ENCODE measurements at places on chromosomes 4 and X.

- DNase-seq, result no peak
These were observed 79.8 kb upstream of the PPARGC1A start for GRCh38 chr4:23969635-23970145.

- peak; percentile 14 for DNase-seq
These were observed 37.7 kb upstream of the RAB33B start for GRCh38 chr4:139416073-139416673.

GRCh38 chrX:51420610-51421009 is 75.8 kb downstream of the NUDT11 start:
- peak; percentile 45 for DNase-seq

DNA sequence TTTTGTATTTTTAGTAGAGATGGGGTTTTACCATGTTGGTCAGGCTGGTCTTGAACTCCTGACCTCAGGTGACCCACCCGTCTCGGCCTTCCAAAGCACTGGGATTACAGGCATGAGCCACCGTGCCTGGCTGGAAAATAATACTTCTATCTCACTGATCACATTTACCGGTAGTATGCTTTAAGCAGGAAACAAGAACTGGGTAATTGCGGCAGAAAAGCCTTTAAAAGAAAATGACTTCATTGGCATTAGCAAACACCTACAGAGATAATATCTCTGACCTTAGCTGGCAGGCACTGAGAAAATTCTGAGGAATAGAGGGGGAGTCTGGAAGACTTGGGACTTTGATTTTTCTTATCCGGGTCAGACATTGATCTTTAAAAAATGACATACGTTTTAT is 78.5 kb downstream of the SHROOM3 start:
- no peak for DNase-seq

DNA sequence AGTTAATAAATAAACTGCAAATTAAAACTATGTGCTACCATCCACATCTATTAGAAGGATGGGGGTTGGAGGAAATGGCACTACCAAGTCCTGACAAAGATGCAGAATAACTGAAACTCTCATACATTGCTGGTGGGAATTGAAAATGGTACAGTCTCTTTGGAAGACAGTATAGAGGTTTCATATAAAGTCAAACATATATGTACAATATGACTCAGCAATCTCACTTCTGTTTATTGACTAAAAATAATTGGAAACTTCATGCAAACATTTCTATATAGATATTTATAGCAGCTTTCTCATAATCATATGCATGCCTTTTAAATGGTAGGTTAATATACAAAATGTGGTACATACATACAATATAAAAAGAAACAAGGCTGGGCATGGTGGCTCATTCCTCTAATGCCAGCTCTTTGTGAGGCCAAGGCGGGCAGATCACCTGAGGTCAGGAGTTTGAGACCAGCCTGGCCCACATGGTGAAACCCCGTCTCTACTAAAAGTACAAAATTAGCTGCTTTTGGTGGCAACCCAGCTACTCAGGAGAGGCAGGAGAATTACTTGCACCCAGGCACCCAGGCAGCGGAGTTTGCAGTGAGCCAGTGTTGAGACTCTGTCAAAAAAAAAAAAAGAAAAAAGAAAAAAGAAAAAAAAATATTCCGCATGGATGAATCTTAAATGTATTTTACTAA is 225.0 kb upstream of the CXXC4 start:
- DNase-seq, result no peak

DNA sequence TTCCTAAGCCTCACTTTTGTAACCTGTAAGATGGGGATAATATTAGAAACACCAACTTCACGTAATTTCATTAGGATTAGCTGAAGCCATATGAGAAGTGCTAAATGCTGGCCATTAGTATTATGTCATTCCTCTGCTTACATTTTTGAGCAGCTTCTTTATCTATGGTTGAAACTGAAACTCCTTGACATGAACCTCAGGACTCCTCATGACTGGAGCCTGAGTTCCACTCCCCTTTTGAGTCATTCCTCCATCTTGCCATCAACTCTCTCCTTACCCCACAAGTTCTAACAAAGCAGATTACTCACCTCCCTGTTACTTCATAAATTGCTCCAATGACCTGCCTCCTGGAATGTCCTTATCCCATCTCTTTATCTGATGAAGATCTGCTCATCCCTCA is 123.2 kb upstream of the KCNIP4 start:
- no peak for DNase-seq

- peak; percentile 8 for DNase-seq
These were observed 1.8 kb downstream of the UBQLN2 start for GRCh38 chrX:56564921-56565840.

- DNase-seq, result no peak
These were observed 32.7 kb downstream of the MFAP3L start for GRCh38 chr4:169993531-169993930.

- DNase-seq, result no peak
These were observed 815.4 kb upstream of the PCDH10 start for GRCh38 chr4:132333724-132334047.

DNA sequence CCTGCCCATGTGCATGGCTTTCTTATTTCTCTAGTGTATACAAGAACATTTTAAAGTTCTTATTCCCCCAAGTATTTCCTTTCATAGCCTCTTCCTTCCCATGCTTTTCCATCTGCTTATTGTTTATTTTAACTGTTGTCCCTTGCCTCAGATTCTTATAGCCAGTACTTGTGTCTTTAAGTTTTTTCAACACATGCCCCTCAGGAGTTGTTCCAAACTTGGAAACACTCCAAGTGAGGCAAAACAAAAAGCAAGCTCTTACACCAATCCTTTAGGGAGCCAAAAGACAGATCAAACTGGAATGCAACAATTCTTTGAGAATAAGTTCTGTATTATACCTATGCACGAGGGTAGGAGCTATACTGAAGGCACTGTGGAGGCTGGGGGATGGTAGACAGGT is 222.0 kb upstream of the STK26 start:
- DNase-seq, result no peak

DNA sequence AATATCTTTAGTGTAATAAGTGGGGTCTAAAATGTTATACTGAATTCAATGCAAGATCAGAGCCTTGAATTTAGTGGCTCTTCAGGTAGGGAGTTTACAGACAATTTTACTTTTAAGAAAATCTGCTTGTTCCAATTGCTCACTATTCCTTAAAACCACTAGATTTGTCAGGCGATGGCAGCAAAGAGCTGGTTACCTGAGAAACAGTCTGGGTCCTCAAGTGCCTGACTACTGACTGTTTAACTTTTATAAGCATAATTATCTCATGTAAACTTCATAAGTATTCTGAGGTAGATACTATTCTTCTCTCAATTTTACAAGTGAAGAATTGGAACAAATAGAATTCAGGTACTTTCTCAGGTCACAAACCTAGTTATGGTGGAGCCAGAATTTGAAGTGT is 84.3 kb downstream of the RRAGB start:
- DNase-seq, result no peak

GRCh38 chr4:23750125-23750524 is 139.7 kb downstream of the PPARGC1A start:
- no peak for DNase-seq

- no peak for DNase-seq
These were observed 471.7 kb downstream of the GASK1B start for GRCh38 chr4:157700898-157701694.

DNA sequence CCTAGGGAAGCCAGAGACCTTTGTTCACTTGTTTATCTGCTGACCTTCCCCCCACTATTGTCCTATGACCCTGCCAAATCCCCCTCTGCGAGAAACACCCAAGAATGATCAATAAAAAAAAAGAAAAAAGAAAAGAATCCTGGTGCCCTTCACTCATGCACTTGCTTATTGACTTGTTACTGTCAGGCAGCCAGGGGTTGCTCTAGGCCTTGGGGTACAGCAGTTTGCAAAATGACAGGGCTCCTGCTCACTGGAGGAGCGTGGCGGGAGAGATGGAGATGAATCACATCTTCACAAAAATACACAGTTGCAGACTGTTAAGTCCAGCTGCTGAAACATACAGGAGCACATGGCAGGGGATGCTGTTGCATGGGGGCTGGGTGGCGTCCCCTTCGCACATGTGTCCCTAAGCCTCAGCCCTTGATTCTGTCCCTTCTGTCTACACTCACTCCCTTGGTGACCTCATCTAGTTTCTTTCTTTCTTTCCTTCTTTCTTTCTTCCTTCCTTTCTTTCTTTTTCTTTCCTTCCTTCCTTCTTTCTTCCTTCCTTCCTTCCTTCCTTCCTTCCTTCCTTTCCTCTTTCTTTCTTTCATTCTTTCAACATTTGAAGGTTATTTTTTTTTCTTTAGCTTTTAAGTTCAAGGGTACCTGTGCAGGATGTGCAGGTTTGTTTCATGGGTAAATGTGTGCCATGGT is 16.9 kb upstream of the TMEM271 start:
- DNase-seq, result no peak

DNA sequence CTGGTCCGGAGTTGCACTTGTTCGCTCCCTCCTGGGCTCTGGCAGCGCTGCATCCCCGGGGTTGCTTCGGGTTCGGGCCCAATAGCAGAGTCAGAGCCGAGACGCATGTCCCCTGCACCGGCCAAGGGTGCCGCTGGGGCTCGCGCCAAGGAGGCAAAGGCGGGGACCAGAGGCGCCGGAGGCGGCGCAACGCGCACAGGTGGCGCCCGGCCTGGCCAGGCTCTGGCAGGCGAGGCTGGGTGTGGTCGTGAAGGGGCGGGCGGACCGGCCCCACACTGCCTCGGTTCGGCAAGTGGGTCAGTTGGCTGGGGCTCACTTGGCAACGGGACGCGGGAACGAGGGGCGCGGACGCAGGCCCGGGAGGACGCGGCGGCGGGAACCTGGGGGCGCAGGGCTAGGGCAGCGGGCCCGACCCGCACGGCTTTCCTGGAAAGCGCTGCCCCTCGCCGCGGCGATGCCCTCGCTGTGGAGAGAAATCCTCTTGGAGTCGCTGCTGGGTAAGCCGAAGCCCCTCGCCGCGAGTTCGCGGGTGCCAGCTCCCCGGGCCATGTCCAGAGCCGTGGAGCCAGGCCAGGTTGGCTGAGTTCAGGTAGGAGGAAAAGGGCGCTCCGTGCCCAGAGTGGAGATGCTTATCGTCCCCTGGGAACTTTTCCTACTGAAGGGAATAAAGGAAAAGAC is at the start of gene CWH43:
TSS of gene CWH43 (plus strand) at position 300 of the 678 bp plus-strand sequence. CDS start at position 455, 155 bp downstream.
- no peak for DNase-seq

DNA sequence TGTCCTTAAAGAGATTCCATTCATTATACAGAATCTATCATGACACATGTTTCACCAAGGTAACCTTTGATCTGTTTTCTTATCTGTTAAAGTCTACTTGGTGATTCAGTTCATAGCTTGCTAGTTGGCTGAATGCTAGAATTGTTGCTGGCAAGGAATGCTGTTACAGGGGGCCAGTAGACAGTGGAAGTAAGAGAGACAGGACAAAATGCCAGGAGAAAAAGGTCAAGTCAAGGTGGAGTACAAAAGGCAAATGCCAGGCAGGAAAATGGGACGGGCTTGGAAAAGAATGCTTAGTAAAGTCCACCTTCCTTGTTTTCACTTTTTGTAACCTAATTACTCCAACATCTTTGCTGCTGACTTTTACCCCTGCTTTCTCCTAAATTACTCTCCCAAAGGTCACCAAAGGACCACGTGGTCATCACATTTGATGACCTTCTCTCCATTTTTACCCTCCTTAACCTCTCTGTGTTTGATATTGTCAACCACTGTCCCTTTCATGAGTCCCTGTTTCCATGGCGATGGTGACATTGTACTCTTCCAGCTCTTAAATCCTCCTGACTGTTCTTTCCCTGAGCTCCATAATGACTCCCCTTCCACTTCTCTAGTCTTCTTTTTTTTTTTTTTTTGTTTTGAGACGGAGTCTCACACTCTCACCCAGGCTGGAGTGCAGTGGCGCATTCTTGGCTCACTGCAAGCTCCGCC is 24.5 kb upstream of the TAPT1 start:
- no peak for DNase-seq

DNA sequence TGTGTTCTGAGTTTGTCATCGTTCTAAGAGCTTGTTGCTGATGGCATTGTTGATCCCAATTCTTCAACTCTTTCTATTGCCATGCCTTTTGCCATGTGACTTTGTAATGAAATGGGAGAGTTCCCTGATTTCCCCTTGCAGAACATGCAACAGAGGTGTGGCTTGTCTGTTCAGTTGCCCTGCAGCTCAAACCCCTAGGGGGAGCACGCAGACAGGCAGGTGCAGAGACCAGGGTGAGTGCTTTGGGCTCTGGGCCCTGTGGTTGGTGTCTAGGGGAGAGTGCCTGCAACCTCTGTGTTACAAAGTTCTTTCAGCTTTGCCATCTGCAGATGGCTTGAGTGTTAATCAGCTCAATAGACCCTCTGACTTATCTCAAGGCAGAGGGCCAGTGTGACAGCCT is 332.7 kb downstream of the MID1IP1 start:
- DNase-seq, result peak; percentile 20

DNA sequence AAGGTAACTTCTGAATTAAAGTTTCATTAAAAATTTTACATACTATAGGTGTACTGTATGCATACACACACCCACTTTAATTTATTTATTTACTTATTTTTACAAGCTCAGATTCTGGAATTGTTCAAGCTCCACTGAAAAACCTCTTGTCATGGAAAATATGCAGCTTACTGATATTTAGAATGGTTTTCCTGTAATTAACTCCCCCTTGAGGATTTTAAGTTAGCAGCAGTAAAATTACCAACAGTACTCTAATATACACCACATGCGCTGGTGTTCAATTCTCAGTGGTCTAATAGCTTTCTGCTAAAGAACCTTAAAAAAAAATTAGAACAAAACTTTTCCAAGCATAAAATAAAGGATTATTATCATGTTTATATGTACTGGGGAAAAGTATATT is 12.0 kb downstream of the MAB21L2 start:
- DNase-seq, result no peak

GRCh38 chr4:41058426-41058825 is 155.9 kb downstream of the APBB2 start:
- no peak for DNase-seq

- DNase-seq, result no peak
These were observed 828 bp downstream of the TSPYL2 start for GRCh38 chrX:53082773-53083616.

GRCh38 chrX:130245441-130245840 is 23.3 kb downstream of the ZNF280C start:
- DNase-seq, result no peak

- no peak for DNase-seq
These were observed 5.7 kb downstream of the NIPAL1 start for GRCh38 chr4:48022192-48022799.

DNA sequence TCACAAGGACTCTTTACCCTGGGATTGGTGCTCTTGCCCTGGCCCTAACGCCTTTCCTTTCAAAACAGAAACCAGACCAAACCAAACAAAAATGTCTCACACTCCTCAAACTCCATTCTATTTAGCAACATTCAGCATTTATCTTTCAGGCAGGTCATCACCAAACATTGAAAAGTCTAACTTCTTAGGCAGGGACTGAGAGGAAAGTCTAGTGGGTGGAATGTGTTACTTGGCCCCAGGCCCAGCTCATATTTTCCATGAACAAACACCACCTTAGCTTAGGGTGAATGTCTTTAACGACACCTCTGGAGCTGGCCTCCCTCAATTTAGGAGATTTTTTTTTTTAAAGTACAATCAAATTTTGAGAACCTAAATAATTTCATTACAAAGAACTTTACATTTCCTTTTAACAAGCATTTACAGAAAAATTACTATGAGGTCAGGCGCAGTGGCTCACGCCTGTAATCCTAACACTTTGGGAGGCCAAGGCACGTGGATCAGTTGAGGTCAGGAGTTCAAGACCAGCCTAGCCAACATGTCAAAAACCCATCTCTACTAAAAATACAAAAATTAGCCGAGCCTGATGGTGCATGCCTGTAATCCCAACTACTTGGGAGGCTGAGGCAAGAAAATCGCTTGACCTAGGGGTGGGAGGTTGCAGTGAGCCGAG is 10.2 kb upstream of the N4BP2 start:
- DNase-seq, result peak; percentile 47

- no peak for DNase-seq
These were observed 30.9 kb downstream of the YTHDC1 start for GRCh38 chr4:68319040-68319439.

- DNase-seq, result no peak
These were observed 303.5 kb downstream of the BMPR1B start for GRCh38 chr4:95061220-95061619.

All from stimulated activated CD4-positive, alpha-beta T cell treated with anti-CD3 and anti-CD28 coated beads, Interleukin-4, amount 100 ng/mL, for 24 hours (primary cell).